ENCODE measurements at places on chromosomes 7 and 10.

GRCh38 chr7:99191869-99192596 lies 15.9 kb downstream of the KPNA7 start:
- DNase-seq: peak; percentile 30

GRCh38 chr7:23075571-23075970 lies 30.0 kb upstream of the KLHL7 start:
- no peak for DNase-seq

DNA sequence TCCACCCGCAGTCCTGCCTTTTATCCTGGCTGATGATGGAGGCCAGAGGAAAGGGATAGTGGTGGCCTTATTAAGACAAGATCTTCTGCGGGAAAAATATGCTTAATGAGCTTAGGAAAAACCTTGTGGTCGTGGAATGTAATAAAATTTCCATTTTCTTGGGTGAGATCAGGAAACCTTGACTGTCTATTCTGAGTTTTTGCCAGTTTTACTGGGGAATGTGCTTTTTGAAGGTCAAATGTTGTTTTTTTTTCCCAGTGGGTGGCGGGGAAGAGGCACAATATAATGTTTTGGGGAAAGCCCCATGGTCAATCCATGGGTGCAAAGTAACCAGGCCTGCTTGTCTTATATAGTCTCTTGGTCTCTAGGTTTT lies 118.5 kb downstream of the CREB5 start:
- no peak for DNase-seq

DNA sequence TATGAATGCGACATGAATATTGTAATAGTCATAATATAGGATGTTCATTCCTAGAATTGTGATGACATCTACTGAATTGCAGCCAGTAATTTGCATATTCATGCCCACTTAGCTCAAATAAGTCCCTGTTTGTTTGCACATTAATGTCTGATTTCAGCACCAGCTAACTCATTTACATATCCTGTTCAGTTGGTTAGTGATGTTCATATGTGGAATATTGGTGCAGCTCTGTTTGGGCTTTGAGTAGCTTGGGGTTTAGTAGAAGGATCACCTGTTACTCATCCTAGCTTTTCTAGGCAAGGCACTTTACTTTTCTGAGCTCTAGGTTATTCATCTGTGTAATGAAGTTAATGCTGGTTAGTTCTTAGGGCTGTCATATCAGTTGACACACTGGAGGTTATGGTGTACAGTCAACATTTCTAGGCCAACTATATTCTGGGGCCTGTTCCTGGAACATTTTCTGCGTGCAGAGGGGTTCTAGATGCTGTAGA lies 238.4 kb downstream of the EXOC4 start:
- peak; percentile 51 for DNase-seq

- DNase-seq: peak; percentile 22
Observed at GRCh38 chr10:132714096-132714985, 71.6 kb downstream of the NKX6-2 start.

DNA sequence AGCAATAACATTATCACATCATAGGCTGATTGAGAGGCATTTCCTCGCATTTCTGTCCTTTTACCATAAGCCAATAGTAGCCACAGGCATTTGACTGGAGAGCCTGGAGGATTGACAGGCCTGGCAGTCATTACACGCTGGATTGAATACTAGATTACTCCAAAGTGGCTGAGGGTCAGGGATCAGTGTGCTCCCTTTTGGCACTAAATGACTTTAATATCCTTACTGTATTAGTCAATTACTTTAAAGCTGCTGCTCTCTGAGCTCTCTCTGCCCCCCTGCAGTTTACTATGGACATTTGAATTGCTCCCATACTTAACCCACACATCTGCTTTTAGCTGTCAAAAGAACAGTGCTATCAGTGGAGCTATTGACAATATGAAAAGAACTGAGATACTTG lies 302.0 kb downstream of the TFEC start:
- no peak for DNase-seq

GRCh38 chr10:31977440-31978155 lies 49.0 kb upstream of the ARHGAP12 start:
- peak; percentile 83 for DNase-seq

DNA sequence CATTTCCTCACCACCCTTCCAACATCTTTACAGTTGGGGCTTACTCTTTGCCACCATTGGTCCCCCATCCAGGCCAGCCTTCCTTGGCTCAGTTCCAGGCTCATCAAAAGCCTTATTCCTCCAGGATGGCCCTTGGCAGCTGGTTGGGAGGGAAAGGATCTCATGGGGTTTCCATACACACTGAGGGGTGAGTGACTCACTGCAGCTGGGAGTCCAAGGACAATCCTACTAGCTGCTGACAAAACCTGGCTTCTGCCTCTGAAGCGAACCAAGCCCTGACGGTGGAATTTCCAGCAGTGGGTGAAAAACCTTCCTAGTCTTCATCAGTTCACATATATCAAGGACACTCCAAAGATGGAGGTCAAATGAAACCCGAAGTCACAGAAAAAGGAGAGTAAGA lies 22.9 kb downstream of the CRHR2 start:
- no peak for DNase-seq

DNA sequence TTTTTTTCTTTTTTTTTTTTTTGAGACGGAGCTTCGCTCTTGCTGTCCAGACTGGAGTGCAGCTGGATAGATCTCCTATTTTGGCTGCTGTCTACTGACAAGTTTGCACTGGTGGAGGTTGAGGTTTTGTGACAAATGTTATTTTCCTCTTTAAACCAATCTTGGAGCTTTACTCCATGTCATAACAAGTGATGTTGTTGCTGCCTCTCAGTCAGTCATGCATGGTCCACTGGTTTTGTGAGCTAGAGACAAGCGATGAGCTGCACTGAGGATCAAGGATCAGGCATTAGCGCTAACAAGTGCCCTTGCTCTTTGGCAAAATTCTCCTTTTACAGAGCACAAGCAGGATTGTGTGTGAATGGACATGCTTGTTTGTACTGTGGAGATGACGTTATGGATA lies 805 bp upstream of the WDFY4 start:
- DNase-seq: peak; percentile 45

GRCh38 chr10:108434559-108435252 lies 1270.2 kb upstream of the SORCS1 start:
- peak; percentile 15 for DNase-seq

GRCh38 chr7:92793656-92794205 lies 42.6 kb downstream of the CDK6 start:
- DNase-seq: no peak

GRCh38 chr10:121999301-121999700 lies 10.3 kb downstream of the TACC2 start:
- no peak for DNase-seq

- peak; percentile 6 for DNase-seq
Observed at GRCh38 chr7:69967689-69968450, 369.6 kb downstream of the AUTS2 start.

- peak; percentile 22 for DNase-seq
Observed at GRCh38 chr7:112122798-112123197, 83.4 kb downstream of the DOCK4 start.

- peak; percentile 25 for DNase-seq
Observed at GRCh38 chr10:15043674-15044073, at the start of gene OLAH. Gene OLAH, plus strand, starts transcription at chr10:15043943. Its CDS starts 3,346 bp downstream, at chr10:15047289.

DNA sequence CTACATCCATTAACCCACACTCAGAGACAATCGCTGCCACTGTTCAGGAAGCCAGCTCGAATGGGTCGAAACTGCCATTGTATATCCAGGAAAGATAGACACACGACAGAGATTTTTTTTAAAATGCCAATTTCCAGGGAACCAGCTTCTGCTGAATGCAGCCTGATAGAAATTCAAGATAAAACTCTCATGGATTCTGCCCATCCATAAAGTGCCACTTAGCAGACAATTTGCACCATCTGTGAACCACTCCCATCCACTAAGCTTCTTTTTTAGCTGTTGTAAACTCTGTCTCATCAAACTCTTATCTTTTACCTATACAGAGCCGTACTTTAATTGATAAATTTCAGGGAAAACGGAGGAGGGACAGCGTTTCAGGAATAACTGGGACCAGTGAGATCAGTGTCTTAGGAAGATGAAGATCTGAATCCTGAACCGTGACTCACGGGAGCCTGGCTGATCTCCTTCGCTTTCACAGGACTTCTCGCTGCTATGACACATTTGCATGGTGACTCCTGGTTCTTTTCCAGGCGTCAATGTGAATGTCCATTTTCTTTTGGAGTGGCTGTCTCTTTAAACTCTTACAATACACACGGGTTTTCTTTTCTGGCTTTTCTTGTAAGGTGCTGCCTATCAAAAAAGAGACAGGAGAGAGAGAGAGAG lies 103.4 kb downstream of the FAM204A start:
- DNase-seq: peak; percentile 47

DNA sequence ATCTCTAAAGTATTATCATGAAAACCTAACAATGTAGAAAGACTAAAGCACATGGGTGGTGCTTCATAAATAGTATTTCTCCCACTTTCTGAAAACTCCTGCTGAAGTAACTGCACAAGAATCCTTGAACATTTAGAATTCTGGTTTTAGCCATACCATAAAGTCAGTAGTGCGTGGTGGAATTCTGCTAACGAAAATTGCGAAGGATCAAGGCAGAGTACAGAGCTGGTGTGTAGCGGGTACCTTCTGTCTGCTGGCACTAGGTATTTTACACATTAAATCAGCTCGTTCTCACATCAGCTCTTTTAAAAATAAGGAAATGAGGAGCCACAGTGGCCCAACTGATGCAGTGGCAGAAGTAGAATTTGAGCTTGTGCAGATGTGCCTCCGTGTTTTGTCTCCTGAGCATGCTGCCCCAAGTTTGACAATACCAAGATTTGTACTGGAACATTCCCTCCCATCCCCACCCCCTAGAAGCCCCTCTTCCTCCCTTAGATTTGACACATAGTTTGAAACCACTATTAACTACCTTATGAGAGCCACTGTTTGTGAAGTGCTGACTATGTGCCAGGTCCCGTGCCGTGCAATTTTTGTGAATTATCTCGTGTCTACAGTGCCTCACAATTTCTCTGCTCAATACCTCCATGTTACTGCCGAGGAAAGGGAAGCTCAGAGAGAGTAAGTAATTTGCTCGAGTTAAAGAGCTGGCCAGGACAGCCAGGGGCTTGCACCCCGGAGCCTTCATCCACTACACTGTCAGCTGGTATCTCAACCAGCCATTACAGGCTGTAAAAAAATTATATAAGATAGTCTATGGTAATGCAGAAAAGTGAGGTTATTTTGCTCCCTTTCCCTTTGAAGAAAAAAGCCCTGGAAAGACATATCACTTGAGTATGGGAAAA lies 66.9 kb downstream of the EGFR start:
- DNase-seq: peak; percentile 56

DNA sequence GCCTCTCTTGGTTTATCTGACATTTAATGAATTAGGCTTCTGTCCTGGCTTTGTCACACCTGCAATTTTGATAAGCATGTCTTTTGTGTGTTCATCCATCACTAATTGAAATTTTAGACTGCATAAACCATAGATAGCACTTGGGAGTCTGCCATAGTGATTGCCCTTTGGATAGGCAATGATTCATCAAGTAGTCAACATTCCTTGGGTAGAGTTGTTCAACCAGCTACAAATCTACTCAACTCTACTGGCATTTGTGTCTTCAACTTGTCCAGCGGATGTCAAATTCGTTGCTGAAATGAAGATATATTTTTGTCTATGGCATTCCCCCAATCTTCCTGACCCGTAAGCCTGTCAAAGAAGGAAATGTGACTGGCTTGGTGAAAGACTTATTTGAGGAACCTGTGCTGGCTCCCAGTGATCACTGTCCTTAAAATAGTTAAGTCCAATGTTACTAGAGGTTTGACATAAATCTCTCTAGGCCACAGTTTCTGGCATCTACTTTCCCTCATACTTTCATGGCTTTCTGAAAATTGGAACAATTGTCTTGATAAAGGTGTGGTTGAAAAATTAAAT lies 33.7 kb upstream of the CREB5 start:
- DNase-seq: peak; percentile 71

GRCh38 chr7:2126621-2127020 lies 106.1 kb downstream of the MAD1L1 start:
- DNase-seq: no peak

GRCh38 chr7:7897509-7897908 lies 71.1 kb upstream of the GLCCI1 start:
- no peak for DNase-seq

DNA sequence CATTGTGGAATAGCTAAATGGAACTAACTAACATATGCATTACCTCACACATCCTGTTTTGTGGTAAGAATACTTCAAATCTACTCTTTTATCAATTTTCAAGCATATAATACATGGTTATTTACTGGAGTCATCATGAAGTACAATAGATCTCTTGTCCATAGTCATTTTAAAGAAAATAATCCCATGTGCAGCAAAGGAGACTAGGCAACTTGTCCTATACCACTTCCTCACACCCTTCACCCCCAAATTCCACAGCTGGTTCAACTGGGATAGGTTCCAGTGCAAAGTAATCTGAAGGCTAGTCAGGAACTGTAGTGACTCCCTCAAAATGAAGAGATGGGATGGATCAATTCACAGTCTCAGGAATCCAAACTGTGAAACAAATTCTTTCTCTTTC lies 176.1 kb downstream of the SGMS1 start:
- DNase-seq: no peak

DNA sequence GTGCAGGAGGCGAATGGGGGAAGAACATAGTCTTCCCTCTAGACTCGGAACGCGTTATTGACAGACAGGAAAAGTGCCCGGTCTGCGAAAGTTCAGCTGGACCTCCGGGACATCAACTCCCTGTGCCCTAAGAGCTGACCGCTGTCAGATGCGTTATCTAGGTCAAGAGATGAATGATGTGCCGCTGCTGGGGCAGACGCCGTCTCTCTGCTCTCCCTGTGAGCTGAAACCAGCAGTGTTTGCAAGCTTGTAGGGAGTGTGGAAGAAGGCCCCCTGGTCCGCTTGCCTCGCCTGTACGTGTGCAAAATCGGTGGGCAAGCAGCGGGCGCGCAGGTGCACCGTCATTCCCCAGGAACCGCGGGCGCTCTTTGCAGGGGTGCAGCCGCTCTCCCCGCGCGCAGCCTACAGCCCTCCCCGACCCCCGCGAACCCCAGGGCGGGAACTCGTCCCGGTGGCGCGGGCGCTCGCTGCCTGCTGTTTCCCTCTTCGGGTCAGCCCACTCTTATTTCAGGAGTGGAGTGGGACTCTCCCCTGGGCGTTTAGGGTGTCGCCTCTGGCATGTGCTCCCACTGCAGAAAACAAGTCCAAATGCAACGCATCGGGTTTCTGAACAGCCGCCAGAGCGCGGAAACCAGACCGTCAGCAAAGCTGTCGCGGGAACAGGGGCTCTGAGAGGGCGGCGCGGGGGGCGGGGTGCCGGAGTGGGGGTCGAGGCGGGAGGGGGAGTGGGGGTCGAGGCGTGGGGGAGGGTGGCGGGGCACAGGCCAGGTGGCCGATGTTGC lies 1.8 kb upstream of the PFKFB3 start:
- peak; percentile 57 for DNase-seq

DNA sequence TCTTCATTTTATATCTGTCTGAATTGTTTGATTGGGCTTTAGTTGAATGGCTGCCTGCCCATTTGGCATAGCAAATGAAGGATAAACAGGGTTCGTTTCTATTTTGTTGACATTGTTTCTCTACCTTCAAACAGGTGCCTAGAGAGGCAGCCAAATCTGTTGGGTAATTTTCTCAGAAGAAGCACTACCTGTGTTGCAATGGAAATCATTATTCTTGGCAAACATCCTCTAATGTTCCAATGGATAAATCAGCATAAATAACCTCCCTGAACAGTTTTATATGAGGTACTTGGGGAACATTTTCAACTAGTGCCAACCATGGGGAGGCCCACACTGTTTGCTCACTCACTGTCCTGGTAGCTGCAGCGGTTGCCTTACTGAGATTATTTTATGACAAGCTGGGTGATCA lies 64.4 kb upstream of the PLPP4 start:
- peak; percentile 21 for DNase-seq
